ENCODE measurements at places on chromosomes 1 and 21. TPM values are rescaled to one million over a fixed set of nuclear protein-coding genes. Genes with fewer than 3 reads are reported as not detected.

SPRR2F gene
- total RNA-seq: not detected

TINAGL1 gene
- not detected for total RNA-seq

SH3BGR gene
- 4.0 TPM for total RNA-seq

SLAMF1 gene
- 101 TPM for total RNA-seq

DNA sequence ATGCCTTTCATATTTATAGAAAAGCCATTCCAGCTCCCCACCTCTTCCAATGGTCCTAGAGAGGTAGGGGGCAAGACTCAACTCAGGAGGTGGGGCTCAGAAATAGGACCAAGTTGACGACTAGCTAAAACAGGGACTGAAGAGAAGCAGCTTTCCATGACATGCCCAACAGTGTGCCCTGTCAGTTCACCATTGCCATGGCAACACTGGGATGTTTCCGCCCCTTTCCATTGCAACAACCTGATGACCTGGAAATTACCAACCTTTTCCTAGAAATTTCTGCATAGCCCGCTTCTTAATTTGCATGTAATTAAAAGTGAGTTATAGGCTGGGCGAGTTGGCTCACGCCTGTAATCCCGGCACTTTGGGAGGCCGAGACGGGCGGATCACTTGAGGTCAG, 22.4 kb upstream of the INTS3 start:
- DNase-seq: no peak
- no peaks in the 10 kb centered on the region for H3K36me3 ChIP-seq
- no peak overlapping the region for H3K4me3 ChIP-seq
- H3K27ac ChIP-seq: no peak overlapping the region

- no peaks in the 10 kb centered on the region for H3K4me1 ChIP-seq
- no peaks in the 10 kb centered on the region for H3K27me3 ChIP-seq
- no peak for DNase-seq
- no peak overlapping the region for H3K4me3 ChIP-seq
- H3K36me3 ChIP-seq: no peaks in the 10 kb centered on the region
- no peak overlapping the region for H3K27ac ChIP-seq
These were observed 1634.1 kb downstream of the PLA2G4A start for GRCh38 chr1:188462837-188463236.

- no peak overlapping the region for H3K27ac ChIP-seq
- DNase-seq: no peak
- peaks cover 19% of the 10 kb centered on the region for H3K36me3 ChIP-seq
- no peaks in the 10 kb centered on the region for H3K27me3 ChIP-seq
- H3K4me1 ChIP-seq: no peaks in the 10 kb centered on the region
- H3K4me3 ChIP-seq: no peak overlapping the region
These were observed 48.5 kb downstream of the SCCPDH start for GRCh38 chr1:246772686-246773085.

- no peak for DNase-seq
- H3K36me3 ChIP-seq: no peaks in the 10 kb centered on the region
- H3K27ac ChIP-seq: no peak overlapping the region
- no peak overlapping the region for H3K4me3 ChIP-seq
- no peaks in the 10 kb centered on the region for H3K27me3 ChIP-seq
These were observed 5.2 kb upstream of the PIK3C2B start for GRCh38 chr1:204499511-204500468.

GRCh38 chr1:185215911-185216310, 58.9 kb downstream of the SWT1 start:
- H3K27ac ChIP-seq: no peak overlapping the region
- H3K36me3 ChIP-seq: peaks cover 2% of the 10 kb centered on the region
- no peaks in the 10 kb centered on the region for H3K27me3 ChIP-seq
- no peak for DNase-seq
- H3K4me1 ChIP-seq: no peaks in the 10 kb centered on the region

GRCh38 chr1:38250356-38250755, 203.8 kb upstream of the POU3F1 start:
- DNase-seq: no peak
- H3K27me3 ChIP-seq: peaks cover 28% of the 10 kb centered on the region
- no peak overlapping the region for H3K27ac ChIP-seq
- no peaks in the 10 kb centered on the region for H3K36me3 ChIP-seq
- H3K4me3 ChIP-seq: no peak overlapping the region

DNA sequence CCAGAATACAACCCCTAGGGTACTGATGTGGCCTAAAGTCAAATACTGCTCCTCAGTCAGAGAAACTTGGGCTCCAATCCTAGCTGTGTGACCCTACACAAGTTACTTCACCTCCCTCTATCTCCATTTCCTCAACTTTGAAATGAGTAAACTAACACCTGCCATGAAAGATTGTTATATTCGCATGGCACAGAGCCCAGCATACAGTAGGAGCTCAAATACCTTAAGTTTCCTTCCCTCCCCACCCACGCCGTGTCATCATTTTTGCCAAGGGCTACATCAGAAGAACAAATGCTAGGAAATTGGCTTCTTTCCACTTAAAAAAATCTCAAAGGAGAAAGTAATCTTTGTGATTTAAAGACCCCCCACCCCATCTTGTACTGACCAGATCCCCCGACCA, 22.2 kb upstream of the ZNF362 start:
- no peaks in the 10 kb centered on the region for H3K36me3 ChIP-seq
- H3K4me1 ChIP-seq: peaks cover 2% of the 10 kb centered on the region
- DNase-seq: no peak
- no peaks in the 10 kb centered on the region for H3K27me3 ChIP-seq

DNA sequence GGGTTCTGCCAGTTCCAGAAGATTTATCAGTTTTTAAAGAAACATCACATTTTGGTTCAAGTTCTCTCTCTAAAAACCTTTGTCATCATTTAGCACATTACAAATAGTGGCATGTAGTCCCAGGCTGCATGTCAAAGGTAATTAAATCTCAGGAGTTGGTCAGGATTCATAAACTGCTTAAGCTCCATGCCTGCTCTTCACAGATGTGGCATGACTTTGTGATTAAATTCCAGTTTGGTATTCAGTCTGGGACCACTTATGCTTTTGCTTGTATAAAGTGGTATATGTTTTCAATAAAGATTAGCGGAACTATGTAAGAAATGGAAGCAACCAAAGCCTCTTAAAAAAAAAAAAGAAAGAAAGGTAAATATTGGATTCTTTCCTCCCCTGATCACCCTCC, 408.0 kb downstream of the DISC1 start:
- no peaks in the 10 kb centered on the region for H3K4me1 ChIP-seq
- H3K27ac ChIP-seq: no peak overlapping the region
- H3K36me3 ChIP-seq: peaks cover 17% of the 10 kb centered on the region
- no peaks in the 10 kb centered on the region for H3K27me3 ChIP-seq
- no peak for DNase-seq
- no peak overlapping the region for H3K4me3 ChIP-seq

GRCh38 chr21:27569831-27570230, 602.9 kb upstream of the ADAMTS5 start:
- no peaks in the 10 kb centered on the region for H3K36me3 ChIP-seq
- no peak overlapping the region for H3K27ac ChIP-seq
- no peak for DNase-seq
- H3K27me3 ChIP-seq: no peaks in the 10 kb centered on the region
- H3K4me1 ChIP-seq: no peaks in the 10 kb centered on the region

DNA sequence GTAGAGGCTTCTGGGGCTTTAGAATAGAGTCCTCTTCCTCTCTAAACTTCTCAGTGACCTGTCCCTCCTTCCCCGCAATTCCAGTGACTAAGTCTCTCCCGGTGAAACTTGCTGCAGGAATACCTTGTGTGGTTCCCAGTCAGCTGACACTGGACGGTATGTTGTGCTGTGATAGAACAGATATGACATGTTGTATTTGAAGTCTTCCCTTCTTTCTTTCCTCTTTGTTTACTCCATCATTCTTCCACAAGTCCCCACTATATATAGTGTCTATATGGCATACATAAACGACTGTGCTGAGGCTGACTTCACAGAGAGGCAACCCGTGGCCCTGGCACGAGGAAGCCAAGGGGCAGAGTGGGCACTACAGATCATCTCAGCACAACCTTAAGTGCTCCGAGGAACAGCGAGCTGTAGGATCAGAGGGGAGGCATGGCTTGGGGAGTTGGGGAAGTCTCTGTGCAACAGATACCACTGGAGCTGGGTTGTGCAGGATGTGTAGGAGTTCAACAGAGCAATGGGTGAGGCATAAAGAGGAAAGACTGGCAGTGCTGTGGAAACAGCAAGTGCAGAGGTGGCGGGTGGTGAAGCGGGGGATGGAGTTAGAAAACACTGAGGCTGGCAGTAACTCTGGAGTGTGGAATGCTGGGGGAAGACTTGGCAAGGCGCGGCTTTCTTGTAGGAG, 237.8 kb downstream of the TRABD2B start:
- H3K27me3 ChIP-seq: peaks cover 4% of the 10 kb centered on the region
- no peak overlapping the region for H3K4me3 ChIP-seq
- no peaks in the 10 kb centered on the region for H3K4me1 ChIP-seq
- no peaks in the 10 kb centered on the region for H3K36me3 ChIP-seq

DNA sequence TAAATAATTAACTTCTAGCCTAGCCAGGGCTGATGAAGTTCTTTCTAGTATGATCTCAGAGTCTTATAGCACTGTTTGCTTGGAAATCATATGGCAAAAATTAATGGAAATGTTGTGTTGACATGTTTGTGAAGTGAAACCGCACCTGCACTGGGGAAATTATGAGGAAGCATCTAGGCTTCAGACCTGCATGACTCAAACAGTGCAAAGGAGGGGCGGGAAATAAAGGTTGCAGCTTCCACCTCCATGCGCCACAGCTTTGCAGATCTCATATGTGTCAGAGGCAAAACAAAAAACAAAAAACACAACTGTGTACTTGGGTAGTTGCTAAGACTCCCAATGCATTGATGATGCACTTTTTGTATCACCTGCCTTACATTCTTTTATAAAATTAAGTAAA, 1080.6 kb downstream of the PLA2G4A start:
- no peaks in the 10 kb centered on the region for H3K36me3 ChIP-seq
- no peak overlapping the region for H3K4me3 ChIP-seq

Data from activated naive CD4-positive, alpha-beta T cell treated with anti-CD3 and anti-CD28 coated beads for 36 hours (primary cell).